Activated T-helper 9 cell treated with anti-CD3 and anti-CD28 coated beads, Interleukin-2, amount 50 U/mL, for 16 hours (primary cell): ENCODE measurements at places on chromosomes 13 and 19.

DNA sequence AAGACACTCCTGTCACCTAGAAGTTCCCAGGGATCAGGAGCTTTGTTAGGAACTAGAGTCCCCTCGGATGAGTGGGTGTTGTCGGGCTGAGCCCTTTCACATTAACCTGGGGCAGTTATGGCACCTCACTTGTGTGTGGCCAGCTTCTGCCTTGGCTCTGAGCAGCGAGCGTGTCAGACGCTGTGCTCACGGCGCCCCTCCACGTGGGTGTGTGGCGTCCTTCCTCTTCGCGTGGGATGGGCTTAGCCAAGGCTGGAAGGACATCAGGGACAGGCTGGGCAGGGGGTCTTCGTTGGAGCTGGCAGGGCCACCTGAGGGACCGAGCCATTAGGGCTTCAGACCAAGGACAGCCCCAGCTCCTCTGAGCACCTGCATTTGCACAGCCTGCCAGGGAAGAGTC, 23.4 kb downstream of the DOT1L start:
- DNase-seq = no peak

DNA sequence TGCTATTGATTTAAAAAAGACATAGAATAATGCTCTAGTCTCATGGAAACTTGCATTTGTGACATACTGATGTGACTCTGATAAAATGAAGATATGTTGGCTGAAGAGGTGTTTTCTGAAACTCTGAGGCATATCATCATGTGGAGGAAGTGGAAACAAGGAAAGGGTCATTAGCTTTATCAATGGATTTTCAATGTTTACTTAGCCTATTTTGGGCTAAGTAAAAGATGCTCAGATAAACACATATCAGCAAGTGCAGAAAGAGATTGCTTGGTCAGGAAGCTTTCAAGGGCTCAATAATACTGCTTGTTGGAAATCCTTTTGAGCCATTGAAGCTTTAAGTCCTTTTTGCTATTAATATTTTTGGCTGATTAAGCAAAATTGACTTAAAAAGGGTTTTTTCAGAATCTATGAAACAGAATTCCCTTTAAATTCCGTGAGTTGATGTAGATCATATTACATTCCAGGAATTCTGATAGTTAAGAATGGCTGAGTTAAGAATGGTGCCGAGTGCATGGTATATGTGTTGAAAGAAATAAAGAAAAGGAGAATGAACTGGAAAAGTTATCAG, 952.8 kb upstream of the SPRY2 start:
- no peak for DNase-seq

GRCh38 chr13:48580185-48580803, 47.4 kb upstream of the RCBTB2 start:
- peak; percentile 44 for DNase-seq

- no peak for DNase-seq
These were observed 1.2 kb downstream of the CHST8 start for GRCh38 chr19:33622809-33623511.

DNA sequence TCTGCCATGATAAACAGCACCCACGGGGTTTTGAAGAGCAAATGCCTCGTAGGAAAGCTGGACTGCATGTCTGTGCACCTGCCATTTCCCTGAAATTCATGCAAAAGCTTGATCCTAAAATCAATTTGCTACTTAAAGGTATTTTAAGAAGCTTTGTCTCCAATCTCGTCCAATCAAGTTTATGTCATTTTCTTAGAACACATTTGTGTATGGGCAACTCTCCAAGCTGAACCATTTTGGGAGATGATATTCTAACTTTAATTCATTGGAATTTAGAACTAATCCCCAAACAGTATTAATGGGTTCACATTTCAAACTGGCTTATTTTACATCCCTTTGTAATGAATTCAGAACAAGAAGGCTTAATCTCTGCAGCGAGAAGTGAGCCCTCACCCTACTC, 822 bp downstream of the ADPRHL1 start:
- no peak for DNase-seq

- no peak for DNase-seq
These were observed 12.4 kb downstream of the SBNO2 start for GRCh38 chr19:1161716-1162115.

- no peak for DNase-seq
These were observed 9.2 kb upstream of the ZNF358 start for GRCh38 chr19:7506385-7507328.

DNA sequence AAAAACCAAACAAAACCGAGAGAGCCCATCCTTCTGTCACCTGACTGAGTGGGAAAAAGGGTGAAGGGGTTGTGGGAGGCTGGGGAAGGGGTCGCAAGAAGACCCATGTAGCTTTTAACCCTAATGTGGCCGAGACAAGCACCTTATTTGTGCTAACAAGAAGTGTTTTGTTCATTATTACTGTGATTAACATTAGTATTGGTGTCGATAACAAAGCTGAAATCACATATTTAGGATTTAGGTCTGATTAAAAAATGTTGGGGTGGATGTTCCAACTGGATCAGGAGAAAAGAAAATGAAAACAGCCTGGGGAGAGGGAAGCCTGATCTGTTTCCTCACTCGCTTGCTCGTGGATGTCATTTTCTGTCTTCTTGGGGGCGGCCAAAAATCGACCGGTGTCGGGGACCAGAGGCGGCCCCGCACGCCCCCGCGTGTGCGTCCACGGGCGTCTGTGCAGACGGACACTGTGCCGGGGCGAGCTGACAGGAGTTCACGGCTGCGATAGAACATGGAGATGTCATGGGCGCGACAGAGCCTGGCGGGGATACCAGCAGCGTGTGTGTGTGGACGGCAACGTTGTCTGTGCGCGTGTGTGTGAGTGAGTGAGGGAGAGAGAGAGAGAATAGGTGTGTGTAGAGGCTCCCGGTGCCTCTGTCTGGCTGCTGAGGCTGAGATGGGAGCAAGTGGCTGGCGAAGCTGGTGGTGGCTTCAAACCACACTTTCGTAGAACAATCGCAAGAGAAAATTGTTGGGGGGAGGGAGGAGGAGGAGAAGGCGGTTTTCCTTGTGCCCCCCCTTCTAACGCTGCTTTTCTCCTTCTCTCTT, 29.1 kb downstream of the NFIX start:
- DNase-seq = no peak
